Motor neuron (in vitro differentiated cells): ENCODE measurements at places on chromosomes 5 and 9. TPM values are rescaled to one million over a fixed set of nuclear protein-coding genes. Genes with fewer than 3 reads are reported as not detected.
A peak's percentile ranks its signal among the peaks of the same experiment; 100 is the strongest.

- no peak for ATAC-seq
Measured at GRCh38 chr5:121596882-121597281, 254.8 kb upstream of the FTMT start.

DNA sequence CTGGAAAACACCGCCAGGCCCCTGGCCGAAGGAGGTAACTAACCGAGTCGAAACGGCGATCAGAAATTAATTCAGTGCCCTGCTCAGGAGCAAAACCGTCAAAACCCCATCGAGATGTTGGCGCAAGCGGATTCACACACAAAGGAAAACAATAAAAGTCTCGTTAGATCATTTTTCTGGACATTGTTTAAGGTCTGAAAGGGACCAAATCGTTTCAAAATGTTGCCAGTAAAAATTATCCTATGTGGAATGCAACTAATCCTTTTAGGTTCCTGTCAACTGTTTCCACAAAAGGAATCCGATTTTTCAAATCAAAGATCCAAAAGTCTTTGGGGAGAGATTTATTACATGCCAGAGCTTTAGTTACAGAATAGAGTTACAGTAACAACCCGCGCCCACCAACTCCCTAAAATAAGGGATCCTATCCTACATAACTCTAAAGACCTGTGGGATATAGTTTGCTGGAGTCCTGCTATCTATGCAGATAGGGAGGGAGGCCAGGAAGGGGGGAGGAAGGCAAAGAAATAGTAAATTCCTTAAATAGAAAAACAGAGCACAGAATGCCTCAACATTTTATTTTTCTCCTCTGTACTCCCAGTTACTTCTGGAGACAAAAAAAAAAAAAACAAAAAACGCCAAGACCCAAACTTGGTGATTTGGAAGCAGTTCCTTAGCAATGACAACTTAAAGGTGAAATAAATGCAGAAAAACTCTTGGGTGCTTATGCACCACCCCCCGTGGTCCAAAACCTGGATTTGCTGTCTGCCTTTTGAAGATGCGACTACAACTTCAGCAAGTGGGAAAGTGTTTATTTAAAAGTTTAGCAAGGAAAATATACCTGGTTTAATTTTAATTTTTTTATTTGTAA, 10.6 kb downstream of the FOXD1 start:
- ATAC-seq, result no peak

DNA sequence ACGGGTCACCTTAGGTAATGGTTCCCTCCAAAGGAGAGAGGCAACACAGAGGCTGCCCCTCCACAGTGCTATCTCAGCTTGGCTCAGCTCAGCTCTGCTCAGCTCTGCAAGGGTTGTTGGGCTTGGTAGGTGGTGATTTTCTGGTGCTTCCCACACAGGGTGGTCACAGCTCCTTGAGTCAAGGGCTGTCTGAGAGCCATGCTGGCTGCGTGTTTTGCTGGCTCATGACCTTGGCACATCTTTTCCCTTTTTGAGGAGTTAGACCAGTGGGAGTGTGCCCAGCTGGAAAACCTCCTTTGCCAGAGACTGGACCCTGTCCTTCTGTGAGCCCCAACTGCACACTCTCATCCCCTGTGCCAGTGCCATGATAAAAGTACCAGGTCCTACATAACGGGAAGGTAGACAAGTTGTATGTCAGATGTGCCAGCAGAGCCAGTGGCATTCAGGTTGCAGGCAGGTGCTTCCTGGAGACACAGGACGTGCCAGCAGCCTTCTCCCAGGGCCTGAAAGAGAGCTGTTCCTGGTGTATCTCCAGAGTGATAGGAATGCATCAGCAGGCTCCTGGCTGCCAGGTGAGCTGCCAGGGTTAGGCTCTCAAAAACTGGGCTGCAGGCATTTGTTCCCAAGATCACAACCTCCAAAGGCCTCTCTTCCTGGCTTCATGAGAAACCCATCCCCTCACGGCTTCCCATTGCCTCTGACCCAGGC, 118.6 kb upstream of the CXCL14 start:
- ATAC-seq, result no peak

The TMEM252 gene
- total RNA-seq, result not detected in 2 replicates

DNA sequence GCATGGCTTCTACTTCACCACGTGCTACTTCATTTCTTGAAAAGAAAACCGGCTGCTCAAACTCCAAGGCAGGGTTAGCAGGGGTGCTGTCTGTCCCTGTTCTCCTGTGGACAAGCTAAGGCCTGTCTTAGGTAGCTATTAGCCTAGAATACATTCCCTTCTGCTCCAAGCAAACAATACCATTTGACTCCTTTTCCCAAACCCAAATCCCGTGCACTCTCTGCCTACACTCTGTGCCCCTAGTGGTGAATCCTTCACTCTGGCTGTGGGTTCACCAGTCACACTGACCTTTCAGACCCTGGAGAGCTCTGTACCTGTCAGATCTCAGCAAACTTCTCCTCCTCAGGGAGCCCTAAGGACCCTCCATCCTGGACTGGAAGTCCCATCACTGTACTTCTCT, 211.6 kb downstream of the SLIT3 start:
- ATAC-seq, result no peak

The THOC3 gene
- total RNA-seq, result 50.8 and 53.3 TPM in 2 replicates

The PTPN3 gene
- 2.0 and 2.5 TPM in 2 replicates for total RNA-seq

- ATAC-seq, result peak; percentile 99
Measured at GRCh38 chr5:125064621-125065438, 318.4 kb upstream of the ZNF608 start.

GRCh38 chr5:142425286-142426065, 100.7 kb upstream of the SPRY4 start:
- no peak for ATAC-seq

DNA sequence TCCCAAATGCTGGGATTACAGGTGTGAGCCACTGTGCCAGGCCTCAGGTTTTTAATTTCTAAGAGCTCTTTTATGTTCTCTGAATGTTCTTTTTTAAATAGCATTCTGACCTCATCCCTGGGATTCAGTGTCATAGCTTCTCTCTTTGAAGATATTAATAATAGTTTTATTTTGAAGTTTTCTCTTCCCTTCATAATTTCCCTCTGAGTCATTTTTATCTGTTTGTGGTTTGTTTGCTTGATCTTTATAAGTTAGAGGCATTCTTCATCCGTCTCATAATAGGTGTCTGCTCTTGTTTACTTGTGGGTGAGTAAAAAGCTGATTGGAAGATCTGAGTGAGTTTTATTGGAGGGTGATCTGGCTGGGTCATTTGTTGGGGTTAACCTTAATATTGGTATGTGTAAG, 12.5 kb upstream of the MAMDC2 start:
- no peak for ATAC-seq

DNA sequence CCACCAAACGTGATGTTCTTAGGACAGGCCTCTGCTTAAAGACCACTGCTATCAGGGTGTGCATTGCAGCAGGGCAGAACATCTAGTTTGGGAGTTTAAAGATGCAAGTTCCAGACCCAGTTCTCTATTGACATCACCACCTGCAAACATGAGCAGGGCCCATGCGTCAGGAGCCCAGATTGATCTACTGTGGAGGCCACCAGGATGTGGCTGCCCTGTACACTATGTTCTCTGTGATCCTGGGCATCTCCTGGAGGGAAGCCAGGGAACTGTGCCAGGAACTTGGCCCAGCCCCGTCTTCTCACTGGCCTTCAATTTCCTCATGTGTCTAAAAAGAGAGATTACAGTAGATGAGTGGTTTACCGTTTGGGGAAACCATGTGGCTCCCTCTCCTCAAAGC, 87.1 kb downstream of the PDE6A start:
- ATAC-seq, result no peak

DNA sequence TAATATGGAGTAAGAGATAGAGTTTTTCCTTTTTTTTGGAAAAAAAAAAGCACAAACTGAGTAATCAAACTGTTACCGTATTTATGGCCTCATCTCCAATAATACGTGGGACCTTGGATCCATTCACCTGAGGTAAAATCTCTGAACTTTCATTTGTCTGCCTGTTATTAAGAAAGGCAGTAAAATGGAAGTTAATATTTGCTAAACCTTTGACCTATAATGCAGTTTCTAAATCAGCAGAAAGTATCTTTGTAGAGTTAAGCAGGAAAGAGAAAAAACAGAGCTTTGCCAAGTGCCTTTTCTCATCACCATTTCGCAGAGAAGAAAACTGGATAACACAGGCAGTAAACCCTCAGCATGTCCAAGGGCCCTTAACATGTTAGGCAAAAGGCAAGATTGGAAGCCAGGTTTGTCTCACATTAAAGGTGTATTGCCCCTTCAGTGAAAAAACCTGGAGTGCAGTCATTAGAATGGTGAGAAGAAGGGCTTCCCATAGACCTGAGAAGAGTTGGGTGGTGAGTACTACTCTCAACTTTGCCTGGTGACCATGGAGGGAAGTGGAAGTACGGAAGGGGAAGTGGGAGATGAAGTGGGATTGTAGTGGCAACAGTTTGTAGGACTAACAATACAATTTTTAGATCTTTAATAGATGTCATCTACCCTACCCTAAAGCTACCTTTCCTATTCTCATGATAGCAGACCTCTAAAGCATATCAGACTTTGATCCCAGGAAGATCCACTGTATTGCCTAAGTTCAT, 65.4 kb upstream of the GRAMD2B start:
- ATAC-seq, result no peak

DNA sequence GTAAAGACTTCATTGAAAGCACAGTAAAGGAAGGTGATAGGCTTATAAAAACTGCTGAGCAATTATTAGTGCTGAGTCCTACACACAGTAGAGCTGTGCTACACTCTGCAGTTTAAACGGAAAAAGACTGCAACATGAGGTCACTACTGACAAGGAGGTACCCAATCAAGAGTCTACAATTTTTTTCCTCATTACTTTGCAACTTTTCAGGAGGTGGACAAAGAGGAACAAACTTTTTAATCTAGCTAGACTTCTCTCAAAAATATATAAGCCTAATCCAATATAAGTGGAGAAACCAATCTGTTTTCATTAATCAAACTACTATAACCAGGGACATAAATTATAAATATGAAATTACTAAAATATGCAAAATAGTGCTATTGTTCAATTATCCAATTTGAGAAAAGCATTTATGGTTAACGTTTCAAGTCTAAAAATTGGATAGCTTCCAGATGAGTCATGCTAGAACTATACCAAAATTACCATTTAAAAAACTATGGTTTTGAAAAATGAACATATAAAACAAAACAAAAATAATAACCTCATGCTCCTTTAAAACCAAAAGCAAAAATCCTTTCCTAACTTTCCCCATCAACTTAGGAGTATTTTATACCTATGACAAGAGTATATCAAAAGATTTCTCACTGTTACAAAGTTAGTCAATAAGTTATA, 37.7 kb downstream of the FAM13B start:
- ATAC-seq, result peak; percentile 67

The FGF10 gene
- 0.59 and 0.64 TPM in 2 replicates for total RNA-seq

The SERF1A gene
- 14.5 and 17.7 TPM in 2 replicates for total RNA-seq

DNA sequence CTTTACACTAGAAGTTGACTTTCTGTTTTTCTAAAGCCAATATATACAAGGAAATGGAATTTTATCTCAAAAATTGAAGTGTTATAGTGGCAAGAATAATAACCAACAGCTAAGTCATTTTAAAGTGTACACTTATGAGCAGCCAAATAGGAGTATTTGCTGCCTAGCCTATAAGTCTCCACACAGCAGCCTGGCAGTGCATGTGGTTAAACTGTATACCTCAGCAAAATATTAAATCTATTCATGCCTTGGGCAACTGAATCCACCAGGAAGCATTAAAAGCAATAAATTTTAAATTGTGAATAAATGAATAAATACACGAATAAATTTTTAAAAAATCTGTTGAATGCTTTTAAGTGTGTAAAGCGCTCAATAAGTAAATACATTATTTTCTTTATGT, 432.4 kb upstream of the RORB start:
- no peak for ATAC-seq

The PROB1 gene
- total RNA-seq, result 2.4 and 2.8 TPM in 2 replicates

DNA sequence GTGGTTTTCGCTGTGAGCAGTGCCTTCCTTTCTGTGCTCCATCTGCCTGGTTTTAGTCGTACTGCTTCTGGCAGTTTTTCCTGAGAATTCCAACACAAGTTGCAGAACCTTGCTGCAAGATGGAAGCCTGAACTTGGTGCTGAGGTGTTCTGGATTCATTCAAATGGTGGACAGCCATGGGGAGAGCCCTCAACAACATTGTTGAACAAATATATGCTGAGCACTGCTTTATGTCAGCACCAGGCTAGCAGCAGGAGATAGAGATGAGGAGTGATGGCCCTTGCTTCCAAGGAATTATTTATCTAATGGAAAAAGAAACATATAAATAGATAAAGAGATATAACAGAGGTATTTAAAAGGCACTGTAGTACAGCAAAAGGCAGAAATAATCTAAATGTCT, 7.3 kb upstream of the RPS6 start:
- ATAC-seq, result no peak

The C9 gene
- total RNA-seq, result not detected in 2 replicates

DNA sequence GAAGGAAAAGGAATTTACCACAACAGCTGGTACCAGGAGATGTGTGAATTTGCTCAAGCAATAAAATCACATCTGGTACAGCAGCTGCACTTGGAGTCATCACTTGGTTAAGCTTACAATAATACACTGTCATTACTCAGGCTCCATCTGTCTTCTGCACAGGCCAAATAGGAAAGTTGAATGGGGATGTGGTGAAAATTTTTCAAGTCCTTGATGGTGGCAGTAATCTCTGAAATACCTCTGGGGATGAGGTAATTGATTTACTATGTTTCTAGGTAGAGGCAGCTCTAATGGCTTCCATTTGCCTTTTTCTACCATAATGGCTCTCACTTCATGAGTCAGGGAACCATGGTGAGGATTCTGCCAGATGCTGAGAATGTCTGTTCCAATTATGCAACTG, 206.8 kb upstream of the ATP10B start:
- ATAC-seq, result no peak

- ATAC-seq, result peak; percentile 57
Measured at GRCh38 chr5:86837610-86838009, 219.9 kb downstream of the COX7C start.
